AG20443 (cell line): ENCODE measurements at places on chromosomes 2 and 18.

DNA sequence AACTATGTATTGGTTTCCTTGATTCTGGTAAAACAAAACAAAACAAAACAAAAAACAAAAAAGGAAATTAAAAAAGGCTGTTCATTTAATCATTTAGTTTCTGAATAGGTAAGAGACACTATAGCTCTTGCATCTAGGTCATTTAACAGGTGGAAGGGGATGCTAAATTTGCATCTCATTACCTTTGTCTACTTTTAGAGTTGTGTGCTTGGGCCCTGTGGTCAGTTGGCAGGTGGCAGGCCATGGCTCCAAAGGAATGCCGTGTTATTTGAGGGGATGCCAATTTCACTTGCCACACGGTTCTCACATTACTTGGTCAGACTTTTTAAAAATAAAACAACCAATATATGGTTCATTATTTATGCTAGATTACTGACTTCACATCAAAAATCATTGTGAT is 9.2 kb downstream of the GALNT13 start:
- DNase-seq = no peak

GRCh38 chr2:10410001-10410822 is 37.9 kb downstream of the ODC1 start:
- DNase-seq = no peak

DNA sequence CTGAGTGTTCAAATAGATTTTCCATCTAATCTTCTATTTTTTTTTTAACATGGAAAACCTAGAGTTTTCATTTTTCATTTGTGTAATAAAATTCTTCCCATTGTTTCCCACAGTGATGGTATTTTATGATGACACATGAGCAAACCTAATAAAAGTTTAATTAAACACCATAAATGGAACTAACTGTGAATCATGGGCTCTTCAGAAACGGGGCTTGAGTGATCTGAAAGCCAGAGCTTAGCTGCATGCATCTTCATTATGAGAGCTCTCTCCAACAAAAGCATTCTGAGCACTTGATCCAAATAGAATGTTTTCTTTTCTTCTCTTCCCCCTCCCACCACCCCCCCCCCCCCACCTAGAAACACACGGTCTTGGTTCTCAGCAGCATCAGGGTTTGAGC is 82.1 kb upstream of the REV1 start:
- DNase-seq = peak; percentile 42

GRCh38 chr2:130186391-130186790 is 4.3 kb downstream of the MZT2B start:
- DNase-seq = no peak

- DNase-seq = no peak
These were observed 35.6 kb downstream of the RAD51AP2 start for GRCh38 chr2:17482651-17483050.

GRCh38 chr18:49948975-49949374 is 135.6 kb upstream of the ACAA2 start:
- DNase-seq = no peak

GRCh38 chr2:164126960-164127660 is 391.3 kb upstream of the FIGN start:
- peak; percentile 14 for DNase-seq

- no peak for DNase-seq
These were observed 73.1 kb downstream of the TLK1 start for GRCh38 chr2:171087547-171087946.

GRCh38 chr2:181308766-181309515 is 148.2 kb upstream of the ITGA4 start:
- DNase-seq = no peak

GRCh38 chr2:189249171-189249570 is 69.6 kb upstream of the COL5A2 start:
- no peak for DNase-seq

- DNase-seq = peak; percentile 96
These were observed 42.5 kb downstream of the COPS8 start for GRCh38 chr2:237128026-237128703.

DNA sequence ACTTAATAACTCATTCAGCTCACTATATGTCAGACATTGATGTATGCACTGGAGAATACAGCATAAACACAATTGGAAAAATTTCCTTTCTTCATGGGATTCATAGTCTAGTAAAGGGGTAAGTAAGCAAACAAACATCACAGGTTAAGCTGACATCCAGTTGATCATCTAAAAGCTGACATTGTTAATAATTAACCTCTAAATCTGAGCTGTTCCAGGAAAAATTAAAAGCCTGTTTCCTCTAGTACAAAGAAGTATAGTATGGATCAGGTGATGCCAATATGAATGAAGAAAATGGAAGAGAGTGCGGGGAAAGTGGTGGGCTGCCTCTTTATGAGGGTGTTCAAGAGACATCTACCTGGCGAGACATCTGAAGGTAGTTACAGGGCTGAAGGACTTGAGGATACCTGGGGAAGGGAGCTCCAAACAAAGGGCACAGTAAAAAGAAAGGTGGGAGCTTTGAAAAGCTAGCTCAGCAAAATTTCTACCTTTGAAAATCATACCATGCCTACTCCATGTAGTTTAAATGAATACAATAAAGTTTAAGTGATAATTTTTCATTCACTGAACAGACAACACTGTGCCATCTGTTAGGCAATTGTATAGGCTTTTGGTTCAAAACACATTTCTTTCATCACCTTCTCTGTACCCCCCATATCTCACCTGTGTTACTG is 619.3 kb downstream of the TRIB2 start:
- DNase-seq = no peak

GRCh38 chr2:39632876-39633275 is 32.8 kb upstream of the TMEM178A start:
- peak; percentile 82 for DNase-seq

DNA sequence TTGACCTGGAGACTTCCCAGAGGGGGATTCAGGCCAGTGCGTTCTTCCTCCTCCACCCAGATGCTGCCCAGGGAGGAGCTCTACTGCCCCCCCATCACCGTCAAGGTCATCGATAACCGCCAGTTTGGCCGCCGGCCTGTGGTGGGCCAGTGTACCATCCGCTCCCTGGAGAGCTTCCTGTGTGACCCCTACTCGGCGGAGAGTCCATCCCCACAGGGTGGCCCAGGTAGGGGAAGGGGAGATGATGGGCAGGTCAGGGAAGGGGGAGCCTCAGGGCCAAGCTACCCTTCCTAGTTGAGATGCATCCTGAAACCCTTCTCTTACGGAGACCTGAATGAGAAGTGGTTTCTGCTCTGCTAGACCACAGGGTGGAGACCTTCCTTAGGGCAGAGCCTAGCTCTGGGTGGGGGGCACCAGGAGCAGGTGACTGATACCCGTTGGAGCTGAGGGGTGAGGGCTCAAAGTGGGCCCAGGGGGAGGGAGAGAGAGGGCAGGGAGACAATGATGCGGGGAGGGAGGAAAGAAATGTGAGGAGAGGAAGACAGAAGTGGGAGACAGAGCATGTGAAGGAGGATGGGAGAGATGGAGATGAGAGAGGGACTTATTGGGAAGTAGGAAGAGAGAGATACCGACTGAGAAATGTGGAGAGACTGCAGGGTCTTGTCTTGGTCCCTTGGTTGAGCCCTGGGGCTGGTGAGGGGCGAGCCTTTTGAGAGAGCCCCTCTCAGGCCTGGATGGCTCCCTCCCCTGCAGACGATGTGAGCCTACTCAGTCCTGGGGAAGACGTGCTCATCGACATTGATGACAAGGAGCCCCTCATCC is 159.4 kb downstream of the DYSF start:
- no peak for DNase-seq

- DNase-seq = no peak
These were observed 37.5 kb upstream of the NCOA1 start for GRCh38 chr2:24453379-24454073.

DNA sequence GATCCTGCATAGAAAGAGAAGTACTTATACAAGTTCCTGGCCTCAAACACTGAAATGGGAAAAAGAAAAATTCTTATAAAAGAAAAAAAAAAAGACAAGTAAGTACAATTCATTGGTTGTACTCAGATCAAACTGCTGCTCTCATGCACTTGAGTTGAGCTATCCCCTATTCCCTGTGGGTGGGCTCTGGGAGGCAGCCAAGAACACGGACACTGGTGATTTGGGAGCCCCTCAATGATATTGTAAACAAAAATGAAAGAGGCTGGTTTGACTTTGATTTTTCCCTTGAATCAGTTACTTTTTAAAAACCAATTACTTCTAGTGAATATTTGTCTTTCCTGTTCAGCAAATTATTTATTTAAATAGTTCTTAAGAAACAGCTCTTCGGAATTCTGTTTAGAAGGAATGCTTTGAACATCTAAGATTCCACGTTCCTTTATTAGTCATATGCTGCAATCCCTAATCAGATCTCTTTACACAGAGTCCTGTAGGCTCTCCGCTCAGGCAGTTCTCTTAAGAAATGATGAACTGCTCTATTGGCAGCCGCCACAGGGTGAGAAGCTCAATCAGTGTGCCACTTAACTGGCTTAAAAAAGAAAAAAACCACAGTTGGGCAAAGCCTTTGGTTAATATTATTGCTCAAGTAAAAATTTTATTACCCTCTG is 225.1 kb downstream of the TMEM182 start:
- no peak for DNase-seq

- no peak for DNase-seq
These were observed 30.5 kb downstream of the MAL start for GRCh38 chr2:95056044-95056443.

GRCh38 chr2:239636808-239637207 is 236.0 kb upstream of the HDAC4 start:
- DNase-seq = no peak

- no peak for DNase-seq
These were observed 32.9 kb downstream of the SERPINB7 start for GRCh38 chr18:63808125-63808524.

DNA sequence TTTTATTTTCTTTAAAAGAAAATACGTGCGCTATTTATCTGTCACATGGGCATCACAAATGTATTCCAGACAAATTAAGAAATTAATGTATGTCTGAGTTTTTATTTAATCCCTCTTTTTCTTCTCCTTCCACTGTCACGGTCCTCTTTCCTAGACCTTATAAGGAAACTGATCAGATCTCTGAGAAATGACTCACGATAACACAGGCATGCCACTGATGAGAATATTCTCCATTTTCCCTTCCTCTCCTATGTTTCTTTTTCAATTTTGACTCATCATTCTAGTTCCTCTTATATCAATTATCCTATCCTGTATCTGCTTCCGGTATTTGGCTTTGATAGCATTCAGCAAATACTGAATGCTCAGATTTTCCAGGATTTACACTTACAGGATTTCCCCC is 121.8 kb downstream of the DSC3 start:
- no peak for DNase-seq

DNA sequence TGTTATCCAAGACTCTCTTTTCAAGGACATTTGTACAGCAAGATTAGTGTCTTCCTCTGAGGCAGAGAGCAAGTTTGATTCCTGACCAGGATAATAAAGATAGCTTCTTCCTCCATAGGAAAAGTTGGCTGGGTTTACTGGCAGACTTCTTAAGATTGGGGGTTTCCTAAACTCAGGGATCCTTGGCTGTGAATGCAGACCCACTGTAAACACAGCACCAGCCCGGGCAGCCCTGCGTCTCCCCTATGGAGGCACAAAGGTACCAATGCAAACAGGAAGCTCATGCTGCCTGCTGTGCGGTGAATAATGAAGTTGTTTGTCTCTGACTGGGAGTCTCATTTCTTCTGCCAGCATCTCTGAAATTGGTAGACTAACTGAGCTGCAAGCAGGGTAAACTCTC is 96.2 kb upstream of the ARHGAP28 start:
- no peak for DNase-seq

GRCh38 chr2:149056541-149057255 is 18.2 kb downstream of the LYPD6B start:
- no peak for DNase-seq

DNA sequence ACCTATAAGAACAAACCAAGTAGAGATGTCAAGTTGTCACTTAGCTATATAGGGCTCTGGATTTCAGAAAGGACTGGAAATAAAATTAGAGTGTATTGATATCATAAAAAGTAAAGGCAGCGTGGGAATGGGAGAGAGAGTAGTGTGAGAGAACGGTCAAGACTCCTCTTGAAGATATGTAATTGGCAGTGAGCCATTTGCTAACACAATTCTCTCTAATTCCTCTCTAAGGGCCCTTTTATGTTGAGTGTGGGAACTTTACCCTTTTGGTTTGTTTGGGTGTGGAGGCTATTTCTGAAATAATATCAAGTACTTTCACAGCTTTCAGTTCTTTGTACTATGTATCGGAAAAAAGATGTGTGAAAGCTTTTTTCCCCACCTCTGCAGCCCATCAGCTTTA is 196.8 kb downstream of the LRRTM4 start:
- no peak for DNase-seq
